ENCODE measurements at places on chromosomes 4 and X.

GRCh38 chr4:37872310-37872988, 18.4 kb upstream of the TBC1D1 start:
- no peaks in the 10 kb centered on the region for H3K27me3 ChIP-seq
- no peak for DNase-seq
- peaks cover 21% of the 10 kb centered on the region for H3K4me1 ChIP-seq
- H3K36me3 ChIP-seq = peaks cover 12% of the 10 kb centered on the region

- no peak overlapping the region for H3K27ac ChIP-seq
- H3K4me1 ChIP-seq = no peaks in the 10 kb centered on the region
- no peaks in the 10 kb centered on the region for H3K36me3 ChIP-seq
- no peak overlapping the region for H3K4me3 ChIP-seq
- no peaks in the 10 kb centered on the region for H3K27me3 ChIP-seq
- DNase-seq = no peak
Observed at GRCh38 chr4:21790438-21791029, 158.0 kb downstream of the KCNIP4 start.

- H3K4me1 ChIP-seq = no peaks in the 10 kb centered on the region
- no peak overlapping the region for H3K27ac ChIP-seq
- no peak for DNase-seq
- no peaks in the 10 kb centered on the region for H3K27me3 ChIP-seq
Observed at GRCh38 chr4:166808380-166808779, 425.9 kb downstream of the SPOCK3 start.

DNA sequence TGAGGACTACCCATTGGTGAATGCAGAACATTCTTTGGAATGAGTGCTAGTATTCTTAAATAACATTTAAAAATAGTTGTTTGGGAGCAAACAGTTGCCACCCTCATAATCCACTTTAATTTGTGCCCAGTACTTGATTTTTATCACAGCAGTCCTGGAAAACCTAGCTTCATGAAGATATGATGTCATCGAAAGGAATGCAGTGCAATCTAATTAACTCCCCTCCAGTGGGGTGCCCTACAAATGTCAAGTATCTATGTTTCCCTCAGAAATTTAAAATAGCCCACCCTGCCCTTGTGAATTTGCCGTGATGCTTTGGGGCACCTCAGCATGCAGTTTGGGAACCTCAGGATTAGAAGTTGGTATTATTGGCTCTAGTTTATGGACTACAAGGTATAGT, 5.4 kb downstream of the RAB9A start:
- H3K4me3 ChIP-seq = no peak overlapping the region
- H3K36me3 ChIP-seq = peaks cover 8% of the 10 kb centered on the region
- no peak overlapping the region for H3K27ac ChIP-seq
- no peak for DNase-seq
- no peaks in the 10 kb centered on the region for H3K27me3 ChIP-seq
- H3K4me1 ChIP-seq = peaks cover 52% of the 10 kb centered on the region

DNA sequence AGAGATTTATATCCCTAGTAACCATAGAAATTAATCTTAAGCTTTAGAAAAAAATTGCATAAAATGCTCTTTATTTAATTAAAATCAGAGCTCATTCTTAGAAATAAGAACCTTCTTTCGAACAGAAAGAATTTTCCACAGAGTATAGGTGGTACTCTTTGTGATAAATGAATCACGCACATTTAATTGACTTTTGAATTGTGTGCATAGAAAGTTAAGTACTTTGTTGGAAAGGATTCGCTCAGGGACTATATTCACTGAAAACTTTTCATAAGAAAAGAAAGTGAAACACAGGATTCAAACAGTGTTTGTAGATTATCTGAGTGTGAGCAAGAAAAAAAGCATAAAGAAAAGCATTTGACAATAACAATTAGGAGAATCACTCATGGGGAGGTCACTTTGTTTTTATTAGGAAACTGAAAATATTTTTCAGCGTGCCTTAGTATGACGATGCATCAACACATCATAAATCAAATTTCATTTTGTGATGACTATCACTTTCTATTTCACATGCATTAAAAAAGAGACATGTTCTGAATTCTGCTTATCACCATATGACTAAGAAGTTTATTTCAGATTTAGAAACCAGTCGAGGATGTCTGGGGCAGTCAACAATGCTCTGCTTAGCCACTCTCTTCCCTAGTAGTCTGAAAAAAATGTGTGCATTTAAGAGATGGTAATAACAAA, 49.5 kb downstream of the STX18 start:
- DNase-seq = no peak
- no peaks in the 10 kb centered on the region for H3K27me3 ChIP-seq
- no peak overlapping the region for H3K27ac ChIP-seq
- H3K4me3 ChIP-seq = no peak overlapping the region

- no peak overlapping the region for H3K27ac ChIP-seq
- no peak overlapping the region for H3K4me3 ChIP-seq
- H3K36me3 ChIP-seq = no peaks in the 10 kb centered on the region
- no peak for DNase-seq
Observed at GRCh38 chr4:2781911-2782310, 11.0 kb upstream of the SH3BP2 start.

GRCh38 chrX:103240155-103240554, 14.8 kb downstream of the TCEAL8 start:
- no peaks in the 10 kb centered on the region for H3K36me3 ChIP-seq
- H3K4me1 ChIP-seq = no peaks in the 10 kb centered on the region
- peaks cover 2% of the 10 kb centered on the region for H3K27me3 ChIP-seq
- DNase-seq = no peak

DNA sequence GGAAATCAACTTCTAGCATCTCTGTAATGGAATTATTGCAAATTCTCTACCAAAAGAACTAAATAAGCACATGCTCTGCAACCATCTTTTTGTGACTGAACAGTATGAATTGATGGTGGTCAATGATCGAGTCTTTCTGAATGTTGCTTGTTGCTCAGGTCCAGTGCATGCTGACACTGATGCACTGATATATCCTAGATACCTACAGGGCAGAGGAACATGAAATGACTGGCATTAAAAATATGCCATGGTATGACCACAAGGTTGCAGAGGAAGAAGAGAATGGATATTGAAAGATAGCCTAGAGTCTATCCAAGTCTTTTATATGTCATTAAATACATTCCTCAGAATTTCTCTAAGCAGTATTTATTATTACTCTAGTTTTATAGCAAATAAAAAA, 692.8 kb upstream of the TENM3 start:
- no peaks in the 10 kb centered on the region for H3K4me1 ChIP-seq
- no peaks in the 10 kb centered on the region for H3K27me3 ChIP-seq
- DNase-seq = no peak
- no peak overlapping the region for H3K27ac ChIP-seq

DNA sequence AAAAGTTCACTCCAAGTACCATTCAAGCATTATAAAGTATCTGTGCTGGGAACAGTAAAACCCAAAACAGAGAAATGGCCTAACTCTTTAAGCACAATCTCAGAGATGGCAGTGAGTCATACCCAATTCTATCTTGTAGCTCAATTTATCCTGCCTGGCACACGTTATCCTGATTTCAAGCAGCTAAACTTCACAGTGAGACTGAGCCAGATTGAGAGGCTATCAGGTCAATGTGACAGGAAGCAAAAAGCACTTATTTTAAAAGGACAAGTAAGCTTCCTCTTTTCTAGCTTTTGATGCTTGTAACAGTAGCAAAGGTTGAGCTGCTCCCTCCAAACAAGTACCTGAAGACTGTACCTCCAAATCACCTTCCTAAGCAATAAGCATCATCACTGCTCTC, 324.9 kb downstream of the NAF1 start:
- H3K4me3 ChIP-seq = no peak overlapping the region
- no peak overlapping the region for H3K27ac ChIP-seq
- no peaks in the 10 kb centered on the region for H3K27me3 ChIP-seq

- DNase-seq = no peak
- H3K4me3 ChIP-seq = no peak overlapping the region
- H3K27me3 ChIP-seq = peaks cover 2% of the 10 kb centered on the region
Observed at GRCh38 chr4:3676907-3677747, 89.1 kb upstream of the ADRA2C start.

- no peaks in the 10 kb centered on the region for H3K27me3 ChIP-seq
- H3K4me1 ChIP-seq = no peaks in the 10 kb centered on the region
- H3K27ac ChIP-seq = no peak overlapping the region
- H3K4me3 ChIP-seq = no peak overlapping the region
- no peaks in the 10 kb centered on the region for H3K36me3 ChIP-seq
- DNase-seq = no peak
Observed at GRCh38 chr4:156931267-156931666, 40.3 kb downstream of the PDGFC start.

DNA sequence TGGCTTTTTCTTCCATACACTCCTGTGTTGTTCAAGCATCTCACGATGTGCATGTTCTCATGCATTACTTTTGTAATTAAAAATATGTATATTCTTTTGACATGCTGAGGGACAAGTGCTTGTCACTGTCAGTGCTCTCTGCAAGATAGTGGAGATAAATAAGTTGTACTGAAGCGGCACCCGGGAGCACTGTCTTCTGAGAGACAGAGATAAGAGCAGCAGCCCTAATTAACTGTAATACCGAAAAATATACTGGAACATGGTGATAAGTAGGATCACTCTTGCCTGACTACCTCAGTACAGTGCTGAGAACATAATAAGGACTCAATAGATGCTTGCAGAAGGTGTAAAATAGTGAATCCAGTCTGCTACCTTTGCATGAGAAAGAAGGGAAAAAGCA, 9.4 kb upstream of the GPR173 start:
- H3K4me1 ChIP-seq = no peaks in the 10 kb centered on the region
- H3K4me3 ChIP-seq = no peak overlapping the region

DNA sequence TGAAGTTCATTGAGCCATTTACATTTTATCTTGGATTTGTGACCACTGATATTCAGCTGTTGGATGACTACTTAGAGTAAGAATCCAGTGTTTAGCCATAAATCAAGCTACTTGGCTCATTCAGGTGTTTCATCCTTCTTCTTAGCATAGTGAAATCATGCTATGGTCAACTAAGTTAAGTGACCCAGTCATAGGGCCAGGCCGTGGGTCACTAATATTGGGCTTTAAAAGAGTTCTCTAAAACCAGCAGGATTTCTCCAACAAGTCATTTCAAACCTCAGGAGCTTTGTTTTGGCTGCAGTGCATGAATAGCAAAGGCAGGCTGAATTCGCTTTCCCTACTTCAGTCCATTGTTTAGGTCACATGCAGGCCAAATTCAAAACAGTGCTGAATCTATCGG, 181.0 kb downstream of the MAML3 start:
- peaks cover 2% of the 10 kb centered on the region for H3K27me3 ChIP-seq
- peaks cover 44% of the 10 kb centered on the region for H3K4me1 ChIP-seq
- no peaks in the 10 kb centered on the region for H3K36me3 ChIP-seq
- no peak overlapping the region for H3K4me3 ChIP-seq

DNA sequence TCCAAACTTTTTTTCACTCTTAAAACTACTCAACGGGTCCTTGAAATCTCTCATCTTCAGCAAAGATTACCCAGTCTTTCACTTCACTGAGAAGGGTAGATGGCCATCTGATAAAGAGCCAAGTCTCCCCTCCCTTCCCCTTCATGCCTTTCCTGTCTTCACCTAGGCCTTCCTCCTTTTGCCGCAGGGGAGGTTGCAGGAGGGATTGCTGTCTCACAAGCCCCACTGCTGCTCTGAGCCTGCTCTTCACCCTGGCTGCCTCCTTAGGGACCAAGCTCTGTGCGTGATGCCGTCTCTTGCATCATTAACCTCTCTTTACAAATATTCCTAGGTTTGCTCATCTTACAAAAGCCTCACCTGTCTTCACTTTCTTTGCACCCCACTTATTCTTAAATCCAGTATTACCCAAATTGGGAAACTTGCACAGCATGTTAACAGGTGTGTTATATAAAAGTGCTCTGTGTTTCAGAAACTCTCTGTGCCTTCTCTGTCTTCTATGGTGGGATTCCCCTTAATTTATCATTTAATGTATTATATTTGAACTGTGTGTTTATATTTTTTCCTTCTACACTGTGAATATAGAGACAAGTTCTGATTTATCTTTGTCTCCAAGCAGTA, 3.8 kb downstream of the ZFX start:
- peaks cover 51% of the 10 kb centered on the region for H3K4me1 ChIP-seq
- H3K4me3 ChIP-seq = peak overlapping the region; percentile 53
- no peaks in the 10 kb centered on the region for H3K27me3 ChIP-seq

GRCh38 chrX:148513661-148514060, 13.2 kb downstream of the AFF2 start:
- H3K27ac ChIP-seq = no peak overlapping the region
- DNase-seq = no peak
- H3K27me3 ChIP-seq = no peaks in the 10 kb centered on the region
- H3K36me3 ChIP-seq = no peaks in the 10 kb centered on the region

All from activated T-helper 1 cell treated with anti-CD3 and anti-CD28 coated beads, Interleukin-12 subunit alpha, Interleukin-12 subunit beta, Interleukin-2, Interleukin-4 antibody, amounts not matched to agents 30 ng/mL and 10 ng/mL and 1 ng/mL, durations not matched to agents 14 hours and 24 hours and 36 hours (primary cell).